ENCODE measurements at places on chromosomes 4 and X. TPM values are rescaled to one million over a fixed set of nuclear protein-coding genes. Genes with fewer than 3 reads are reported as not detected.

ARSJ gene
- 1.1 TPM for total RNA-seq

LARP7 gene
- 37.0 TPM for total RNA-seq

GAGE12E gene
- not detected for total RNA-seq

- H3K36me3 ChIP-seq, result peaks cover 33% of the 10 kb centered on the region
- H3K4me3 ChIP-seq, result no peak overlapping the region
- H3K27me3 ChIP-seq, result no peaks in the 10 kb centered on the region
- no peak for DNase-seq
- no peak overlapping the region for H3K27ac ChIP-seq
These were observed 240.1 kb downstream of the FRAS1 start for GRCh38 chr4:78297116-78297800.

GRCh38 chr4:84298023-84298718 lies 200.9 kb downstream of the NKX6-1 start:
- no peaks in the 10 kb centered on the region for H3K27me3 ChIP-seq
- H3K4me1 ChIP-seq, result no peaks in the 10 kb centered on the region
- H3K27ac ChIP-seq, result no peak overlapping the region
- H3K36me3 ChIP-seq, result peaks cover 6% of the 10 kb centered on the region
- no peak overlapping the region for H3K4me3 ChIP-seq

- peaks cover 23% of the 10 kb centered on the region for H3K36me3 ChIP-seq
- H3K27ac ChIP-seq, result no peak overlapping the region
- no peak for DNase-seq
- H3K27me3 ChIP-seq, result no peaks in the 10 kb centered on the region
- H3K4me3 ChIP-seq, result no peak overlapping the region
These were observed 238.7 kb downstream of the DHRSX start for GRCh38 chrX:2261831-2262667.

DNA sequence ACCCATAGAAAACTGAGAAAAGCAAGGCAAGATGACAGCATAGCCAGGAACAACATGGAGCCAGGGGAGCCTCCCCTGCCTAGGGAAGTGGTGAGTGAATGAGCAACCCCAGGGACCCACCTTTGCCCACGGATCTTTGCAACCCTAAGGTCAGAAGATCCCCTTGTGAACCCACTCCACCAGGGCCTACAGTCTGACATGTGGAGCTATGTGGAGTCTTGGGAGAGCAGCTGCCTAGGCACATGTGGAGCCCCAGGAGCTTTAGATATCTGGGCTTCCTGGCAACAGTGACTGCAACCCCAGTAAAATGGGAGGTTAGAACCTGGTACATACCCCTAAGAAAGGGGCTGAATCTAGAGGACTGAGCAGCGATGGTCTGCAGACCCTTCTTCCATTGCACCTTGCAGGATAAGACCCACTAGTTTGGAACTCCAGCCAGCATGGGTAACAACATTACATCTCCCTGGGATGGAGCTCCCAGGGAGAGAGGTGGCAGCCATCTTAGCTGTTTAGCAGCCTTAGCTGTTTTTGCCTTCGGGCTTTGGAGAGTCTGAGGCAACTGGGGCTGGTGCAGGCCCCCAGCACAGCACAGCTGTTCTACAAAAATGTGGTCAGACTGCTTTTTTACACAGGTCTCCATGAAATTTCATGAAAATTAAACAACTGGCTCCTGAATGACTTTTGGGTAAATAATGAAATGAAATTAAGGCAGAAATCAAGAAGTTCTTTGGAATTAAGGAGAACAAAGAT lies 104.7 kb upstream of the TRIM2 start:
- H3K4me1 ChIP-seq, result no peaks in the 10 kb centered on the region
- no peaks in the 10 kb centered on the region for H3K36me3 ChIP-seq
- no peaks in the 10 kb centered on the region for H3K27me3 ChIP-seq

DNA sequence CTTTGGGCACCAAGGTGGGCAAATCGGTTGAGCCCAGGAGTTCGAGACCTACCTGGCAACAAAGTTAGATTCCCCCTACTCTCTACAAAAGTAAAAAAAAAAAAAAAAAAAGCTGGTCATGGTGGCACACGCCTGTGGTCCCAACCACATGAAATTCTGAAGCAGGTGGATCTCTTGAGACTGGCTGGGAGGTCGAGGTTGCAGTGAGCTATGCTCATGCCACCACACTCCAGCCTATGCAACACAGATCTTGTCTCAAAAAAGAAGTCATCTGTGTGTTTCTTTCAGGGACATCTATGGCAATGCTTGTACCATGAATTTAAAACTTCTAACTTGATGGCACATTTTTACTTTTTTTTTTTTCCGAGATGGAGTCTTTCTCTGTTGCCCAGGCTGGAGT lies 55.3 kb downstream of the UGT2A2 start:
- no peaks in the 10 kb centered on the region for H3K4me1 ChIP-seq
- H3K4me3 ChIP-seq, result no peak overlapping the region
- no peaks in the 10 kb centered on the region for H3K36me3 ChIP-seq
- DNase-seq, result no peak
- H3K27me3 ChIP-seq, result no peaks in the 10 kb centered on the region

DNA sequence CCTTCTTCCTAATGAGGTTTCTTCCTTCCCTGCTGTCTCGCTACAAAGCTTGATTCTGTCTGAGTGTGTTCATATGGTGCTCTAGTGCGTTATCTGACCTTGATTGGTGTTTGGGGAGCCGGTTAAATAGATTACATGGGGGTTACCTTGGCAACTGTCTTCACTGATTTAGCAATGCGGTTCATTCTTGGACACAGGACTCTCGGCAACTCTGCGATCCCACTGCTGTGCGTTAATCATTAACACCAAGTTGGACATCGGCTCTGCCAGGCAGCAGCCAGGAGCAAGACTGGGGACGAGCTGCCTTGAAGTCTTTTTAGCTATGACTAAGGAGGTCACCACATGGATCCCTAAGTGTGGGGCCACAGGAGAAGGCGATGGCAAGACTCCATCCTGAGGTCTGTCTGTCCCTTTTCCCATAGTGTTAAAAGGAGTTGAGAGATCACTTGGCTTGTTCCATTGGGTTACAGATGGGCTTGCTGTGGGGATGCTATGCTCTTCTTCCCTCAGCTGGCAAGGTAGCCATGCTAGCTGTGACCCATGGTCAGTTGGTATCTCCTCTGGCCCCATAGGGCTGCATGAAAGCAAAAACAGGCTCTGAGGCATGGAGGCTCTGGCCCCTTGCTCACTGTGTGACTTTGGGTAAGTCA lies 93.4 kb upstream of the MAMLD1 start:
- no peaks in the 10 kb centered on the region for H3K4me1 ChIP-seq
- H3K27ac ChIP-seq, result no peak overlapping the region
- peaks cover 2% of the 10 kb centered on the region for H3K36me3 ChIP-seq

- H3K27ac ChIP-seq, result no peak overlapping the region
- H3K27me3 ChIP-seq, result no peaks in the 10 kb centered on the region
- DNase-seq, result no peak
- no peaks in the 10 kb centered on the region for H3K4me1 ChIP-seq
These were observed 371.4 kb downstream of the DTHD1 start for GRCh38 chr4:36652857-36653256.

- no peak overlapping the region for H3K27ac ChIP-seq
- H3K4me3 ChIP-seq, result no peak overlapping the region
These were observed 86.6 kb downstream of the RTL5 start for GRCh38 chrX:72045141-72045540.

DNA sequence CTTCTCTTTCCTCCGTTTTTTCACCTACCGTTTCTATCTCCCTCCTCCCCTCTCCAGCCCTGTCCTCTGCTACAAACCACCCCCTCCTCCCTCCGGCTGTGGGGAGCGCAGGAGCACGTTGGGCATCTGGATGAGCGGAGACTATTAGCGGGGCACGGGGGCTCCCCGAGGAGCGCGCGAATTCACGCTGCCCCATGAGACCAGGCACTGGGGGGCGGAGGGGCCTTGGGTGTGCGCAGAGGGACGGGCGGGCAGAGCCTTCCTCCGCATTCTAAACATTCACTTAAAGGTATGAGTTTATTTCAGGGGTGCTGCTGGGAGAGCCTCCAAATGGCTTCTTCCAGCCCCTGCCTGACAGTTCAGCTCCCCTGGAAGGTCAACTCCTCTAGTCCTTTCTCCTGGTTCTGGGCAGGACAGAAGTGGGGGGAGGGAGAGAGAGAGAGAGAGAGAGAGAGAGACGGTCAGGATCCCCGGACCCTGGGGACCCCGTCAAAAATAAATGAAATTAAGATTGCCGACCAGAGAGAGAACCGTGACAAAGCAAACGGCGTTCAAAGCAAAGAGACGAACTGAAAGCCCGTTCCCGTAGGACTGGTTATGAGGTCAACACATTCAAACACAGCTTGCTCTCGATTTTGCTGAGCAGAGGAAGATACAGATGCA lies 5.0 kb downstream of the SHOX start:
- peak overlapping the region; percentile 33 for H3K4me3 ChIP-seq
- H3K27me3 ChIP-seq, result peaks cover 91% of the 10 kb centered on the region
- peak; percentile 66 for DNase-seq

DNA sequence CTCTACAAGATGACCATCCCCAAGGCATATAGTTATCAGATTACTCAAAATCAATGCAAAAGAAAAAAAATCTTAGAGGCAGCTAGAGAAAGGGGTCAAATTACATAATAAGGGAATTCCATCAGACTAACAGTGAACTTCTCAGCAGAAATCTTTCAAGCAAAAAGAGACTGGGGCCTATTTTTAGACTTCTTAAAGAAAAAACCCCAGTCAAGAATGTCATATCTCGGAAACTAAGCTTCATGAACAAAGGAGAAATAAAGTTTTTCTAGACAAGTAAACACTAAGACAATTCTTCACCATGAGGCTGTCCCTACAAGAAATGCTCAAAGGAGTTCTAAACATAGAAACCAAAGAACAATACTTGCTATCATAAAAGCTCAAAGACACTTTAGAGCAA lies 51.7 kb downstream of the RAB28 start:
- no peak overlapping the region for H3K4me3 ChIP-seq
- peaks cover 13% of the 10 kb centered on the region for H3K36me3 ChIP-seq
- DNase-seq, result no peak
- H3K4me1 ChIP-seq, result no peaks in the 10 kb centered on the region
- H3K27me3 ChIP-seq, result no peaks in the 10 kb centered on the region

DNA sequence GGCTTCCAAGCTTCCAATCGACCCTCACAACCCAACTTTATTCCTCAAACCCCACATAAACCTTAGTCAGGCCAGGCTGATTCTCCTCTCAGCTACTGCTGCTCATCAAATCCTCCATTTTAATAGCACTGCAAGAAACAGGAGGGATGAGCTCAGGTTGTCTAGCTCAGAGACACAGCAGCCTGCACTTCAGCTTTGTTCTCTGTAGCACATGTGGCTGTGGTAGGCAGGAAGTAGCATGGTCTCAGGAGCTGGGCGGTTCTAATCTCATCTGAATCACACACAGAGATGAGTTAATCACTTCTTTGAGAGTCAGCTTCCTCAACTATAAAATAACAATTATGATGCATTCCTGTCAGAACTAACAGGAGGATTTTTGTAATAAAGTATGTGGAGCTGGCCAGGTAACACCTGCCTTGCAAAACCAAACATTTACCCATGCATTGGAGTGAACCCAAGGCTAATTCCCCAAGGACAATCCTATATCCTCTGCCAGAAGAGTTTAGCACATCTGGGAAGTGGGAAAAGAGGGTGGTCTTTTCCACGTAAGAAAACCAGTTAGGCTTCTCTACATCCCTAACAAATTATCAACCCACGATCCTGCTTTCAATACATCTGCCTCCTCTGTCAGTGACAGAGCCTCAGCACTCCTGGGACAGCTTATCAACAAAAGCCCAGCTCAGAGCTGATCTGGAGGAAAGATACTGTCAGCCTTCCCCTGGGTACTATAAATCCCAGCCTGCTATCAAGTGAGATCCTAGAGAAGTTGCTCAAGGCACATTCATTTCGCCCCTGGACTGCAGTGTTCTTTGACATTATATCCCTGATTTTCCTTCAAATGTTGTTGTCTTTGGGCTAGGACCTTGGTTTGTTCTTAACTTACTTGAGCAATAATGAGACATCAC lies 32.8 kb downstream of the ELOVL6 start:
- H3K4me3 ChIP-seq, result no peak overlapping the region
- no peak for DNase-seq
- H3K36me3 ChIP-seq, result peaks cover 4% of the 10 kb centered on the region
- H3K4me1 ChIP-seq, result no peaks in the 10 kb centered on the region
- H3K27me3 ChIP-seq, result no peaks in the 10 kb centered on the region

GRCh38 chr4:119189638-119190037 lies 22.9 kb upstream of the USP53 start:
- H3K4me3 ChIP-seq, result no peak overlapping the region
- H3K27me3 ChIP-seq, result no peaks in the 10 kb centered on the region
- no peak overlapping the region for H3K27ac ChIP-seq

GRCh38 chrX:7987160-7988012 lies 60.2 kb upstream of the PNPLA4 start:
- H3K4me1 ChIP-seq, result no peaks in the 10 kb centered on the region
- H3K27ac ChIP-seq, result no peak overlapping the region
- no peak overlapping the region for H3K4me3 ChIP-seq
- H3K36me3 ChIP-seq, result no peaks in the 10 kb centered on the region
- no peak for DNase-seq

GRCh38 chr4:79121875-79122358 lies 182.7 kb upstream of the PAQR3 start:
- H3K4me3 ChIP-seq, result no peak overlapping the region
- DNase-seq, result no peak
- H3K27ac ChIP-seq, result no peak overlapping the region
- no peaks in the 10 kb centered on the region for H3K4me1 ChIP-seq

- no peak overlapping the region for H3K27ac ChIP-seq
- H3K36me3 ChIP-seq, result peaks cover 6% of the 10 kb centered on the region
- no peaks in the 10 kb centered on the region for H3K27me3 ChIP-seq
- no peak overlapping the region for H3K4me3 ChIP-seq
These were observed 13.3 kb downstream of the OFD1 start for GRCh38 chrX:13747836-13748235.

DNA sequence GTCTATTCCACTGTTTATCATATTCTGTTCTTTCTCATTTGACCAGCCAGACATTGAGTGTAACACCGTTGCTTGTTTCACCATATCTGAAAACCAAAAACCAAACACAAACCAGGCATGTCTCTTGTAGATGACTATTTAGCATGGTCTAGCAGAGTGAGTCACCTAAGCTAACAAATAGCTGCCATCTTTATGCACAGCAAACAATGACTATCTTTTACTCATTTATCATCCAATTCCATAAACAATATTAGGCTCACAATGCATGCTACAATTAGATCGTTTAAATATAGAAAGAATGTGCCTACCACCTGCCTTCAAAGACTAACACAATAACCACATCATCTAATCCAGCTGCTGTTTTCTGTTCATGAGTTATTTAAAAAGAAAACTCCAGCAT lies 495.4 kb downstream of the PCDH19 start:
- no peaks in the 10 kb centered on the region for H3K27me3 ChIP-seq
- no peaks in the 10 kb centered on the region for H3K4me1 ChIP-seq
- H3K27ac ChIP-seq, result no peak overlapping the region
- H3K4me3 ChIP-seq, result no peak overlapping the region
- H3K36me3 ChIP-seq, result no peaks in the 10 kb centered on the region

Measured in H9 (cell line).